ENCODE measurements at places on chromosomes 4 and X.
A peak's percentile ranks its signal among the peaks of the same experiment; 100 is the strongest.

GRCh38 chr4:173448103-173448502, 49.2 kb upstream of the SCRG1 start:
- DNase-seq: no peak

DNA sequence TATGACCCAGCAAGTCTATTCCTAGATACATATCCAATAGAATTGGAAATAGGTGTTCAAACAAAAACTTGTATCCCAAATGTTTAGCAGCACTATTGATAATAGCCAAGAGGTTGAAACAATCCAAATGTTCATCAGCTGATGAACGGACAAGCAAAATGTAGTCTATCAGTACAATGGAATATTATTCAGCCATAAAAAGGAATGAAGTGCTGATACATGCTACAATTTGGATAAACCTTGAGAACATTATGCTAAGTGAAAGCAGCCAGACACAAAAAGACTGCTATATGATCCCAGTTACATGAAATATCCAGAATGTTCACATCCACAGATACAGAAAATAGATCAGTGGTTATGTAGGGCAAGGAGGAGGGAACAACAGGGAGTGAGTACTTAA, 50.1 kb downstream of the PLAC1 start:
- no peak for DNase-seq

GRCh38 chrX:67648361-67648760, 104.5 kb downstream of the AR start:
- DNase-seq: no peak

DNA sequence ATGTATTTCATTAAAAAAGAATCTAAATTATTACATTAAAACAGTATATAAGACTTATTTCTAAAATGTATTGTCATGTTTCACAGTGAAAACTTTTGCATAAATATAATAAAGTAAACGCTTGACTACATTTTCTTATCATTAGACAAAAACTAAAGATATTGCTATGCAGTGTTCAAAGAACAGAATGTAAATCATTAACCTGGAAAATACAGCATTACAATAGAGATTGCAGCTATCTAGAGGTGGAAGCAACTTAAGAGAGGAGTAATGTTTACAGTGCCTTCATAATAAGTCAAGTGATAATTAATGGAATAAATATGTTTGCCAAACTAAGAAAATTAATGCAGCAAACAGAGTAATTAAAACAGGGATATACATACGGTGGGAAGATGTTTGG, 940.9 kb downstream of the FSTL5 start:
- no peak for DNase-seq

GRCh38 chr4:115781528-115782146, 668.2 kb upstream of the NDST4 start:
- DNase-seq: no peak

- no peak for DNase-seq
These were observed 870 bp downstream of the PDZD4 start for GRCh38 chrX:153829549-153829798.

DNA sequence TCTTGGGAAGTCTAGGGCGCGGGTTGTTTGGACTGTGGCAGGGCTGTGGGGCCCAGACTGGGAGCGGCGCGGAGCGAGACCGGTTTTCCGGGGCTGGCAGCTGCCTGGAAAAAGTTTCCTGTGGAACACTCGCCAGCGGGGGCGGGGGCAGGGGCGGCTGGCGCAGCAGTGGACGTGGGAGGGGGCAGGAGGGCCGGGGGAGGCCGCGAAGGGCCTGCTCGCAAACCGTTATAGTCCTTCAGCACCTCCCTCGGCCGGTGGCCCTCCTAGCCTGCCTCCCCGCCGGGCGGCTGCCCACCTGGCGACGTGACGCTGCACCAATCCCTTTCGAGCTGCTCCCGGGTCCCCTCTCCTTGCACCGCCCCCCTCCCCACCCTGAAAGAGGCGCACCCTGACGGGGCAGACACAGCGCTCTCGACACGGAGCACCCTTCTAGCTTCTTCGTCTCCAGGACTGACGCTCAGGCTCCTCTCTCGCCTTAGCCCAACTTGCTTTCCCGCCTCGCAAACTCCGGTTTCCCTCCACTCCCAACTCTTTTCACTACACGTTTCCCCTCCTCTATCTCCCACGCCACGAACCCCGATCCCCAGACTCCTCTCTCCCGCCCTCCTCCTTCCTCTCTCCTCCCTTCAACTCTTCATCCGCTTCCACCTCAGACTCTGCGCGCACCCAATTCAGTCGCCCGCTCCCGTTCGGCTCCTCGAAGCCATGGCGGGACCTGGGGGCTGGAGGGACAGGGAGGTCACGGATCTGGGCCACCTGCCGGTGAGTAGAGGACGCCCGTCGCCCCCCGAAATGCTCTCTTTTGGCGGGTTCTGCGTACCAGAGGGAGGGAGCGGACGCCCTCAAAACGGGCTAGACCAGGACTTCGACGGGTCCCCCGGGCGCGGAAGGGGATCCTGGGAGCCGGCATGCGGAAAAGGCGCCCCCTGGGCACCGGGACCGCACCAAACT, at the start of gene NRK:
Gene NRK, plus strand, starts transcription at position 402 of the 954 bp plus-strand sequence. Its CDS starts 307 bp downstream, at position 709.
- DNase-seq: no peak

DNA sequence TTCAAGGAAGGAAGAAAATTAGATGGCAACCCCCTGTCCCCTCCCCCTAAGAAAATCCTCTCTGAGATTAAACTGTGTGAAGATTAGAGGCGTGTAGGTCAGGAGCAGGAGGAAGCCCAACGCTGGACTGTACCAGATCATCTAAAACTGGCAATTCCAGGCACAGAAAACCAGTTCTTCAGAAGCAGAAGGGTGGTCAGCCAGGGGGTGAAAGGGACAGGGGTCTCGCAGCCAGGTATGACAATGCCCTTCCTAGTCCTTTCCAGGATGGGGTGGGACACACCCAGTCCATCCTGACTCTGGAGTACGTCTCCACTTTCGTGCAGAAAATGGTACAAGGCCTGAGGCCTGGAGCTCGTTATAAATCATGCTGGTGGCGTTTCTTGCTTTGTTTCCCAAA, 3.3 kb upstream of the RHOH start:
- DNase-seq: no peak

DNA sequence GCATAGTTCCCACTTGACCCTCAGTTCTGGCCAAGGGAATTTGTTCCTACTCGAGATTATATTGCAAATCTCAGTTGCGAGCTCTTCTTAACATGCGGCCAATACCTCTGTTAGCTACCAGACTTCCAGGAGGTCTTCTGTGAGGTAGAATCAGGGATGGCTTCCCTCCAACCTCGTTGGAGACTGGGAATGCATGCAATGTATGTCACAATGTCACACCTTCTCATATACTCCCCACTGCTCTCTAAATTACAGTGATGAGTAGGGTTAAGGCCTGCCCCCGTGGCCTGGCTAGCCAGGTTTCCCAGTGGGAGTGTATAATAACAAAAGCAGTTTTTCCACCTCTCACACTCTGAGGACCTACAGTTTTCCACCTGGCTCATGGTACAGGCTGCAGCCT, 1962.5 kb downstream of the ARAP2 start:
- no peak for DNase-seq

DNA sequence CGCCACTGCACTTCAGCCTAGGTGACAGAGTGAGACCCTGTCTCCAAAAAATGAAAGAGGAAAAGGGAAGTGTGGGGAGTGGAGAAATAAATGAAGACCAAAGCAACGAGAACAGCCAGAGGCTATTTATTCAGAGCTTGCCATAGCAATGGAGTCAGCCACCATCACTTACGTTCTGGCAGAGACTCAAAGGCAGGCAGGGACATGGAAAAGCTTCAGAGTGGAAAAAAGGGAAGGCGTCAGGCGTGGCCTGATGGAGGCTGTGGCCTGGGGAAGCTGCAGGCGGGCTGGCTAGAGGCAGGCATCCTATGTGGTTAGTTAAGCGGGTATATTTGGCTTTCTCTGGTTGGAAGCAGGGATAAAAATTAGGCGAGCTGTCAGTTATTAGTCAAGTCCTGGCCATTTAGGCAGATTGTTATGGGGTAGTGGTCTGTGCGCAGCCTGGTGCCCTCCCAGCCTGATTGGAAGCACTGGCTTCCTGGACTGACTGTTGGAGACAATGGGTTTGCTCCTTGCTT, 73.3 kb downstream of the DCTD start:
- peak; percentile 25 for DNase-seq

GRCh38 chr4:110108960-110109359, 89.5 kb downstream of the ELOVL6 start:
- no peak for DNase-seq

DNA sequence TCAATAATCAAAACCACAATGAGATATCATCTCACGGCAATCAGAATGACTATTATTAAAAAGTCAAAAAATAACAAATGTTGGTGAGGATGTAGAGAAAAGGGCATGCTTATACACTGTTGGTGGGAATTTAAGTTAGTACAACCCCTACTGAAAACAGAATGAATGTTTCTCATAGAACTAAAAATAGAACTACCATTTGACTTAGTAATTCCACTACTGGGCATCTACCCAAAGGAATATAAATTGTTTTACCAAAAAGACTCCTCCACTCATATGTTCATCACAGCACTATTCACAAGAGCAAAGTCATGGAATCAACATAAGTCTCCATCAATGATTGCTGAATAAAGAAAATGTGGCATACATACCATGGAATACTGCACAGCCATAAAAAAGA, 278.1 kb upstream of the ARSJ start:
- DNase-seq: no peak

DNA sequence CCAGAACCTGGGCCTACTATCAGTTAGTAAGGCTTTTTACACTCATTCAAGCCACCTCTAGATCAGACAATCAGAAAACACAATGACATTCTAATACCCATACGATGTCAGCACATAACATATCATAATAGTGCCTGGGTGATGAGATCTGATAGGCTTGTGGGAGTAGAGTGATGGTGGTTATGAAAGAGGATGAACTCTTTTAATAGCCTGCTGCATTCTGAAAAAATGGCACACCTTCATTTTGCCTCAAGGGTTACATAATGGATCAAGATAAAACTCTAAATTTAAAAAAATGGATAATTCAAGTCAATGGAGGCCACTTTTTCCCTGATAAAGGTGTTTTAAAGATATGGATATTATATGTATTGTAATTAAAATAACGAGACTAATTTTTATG, 215.6 kb downstream of the MAML3 start:
- no peak for DNase-seq

GRCh38 chrX:24487571-24487970, 22.5 kb downstream of the PDK3 start:
- DNase-seq: no peak

- DNase-seq: no peak
These were observed 6.8 kb downstream of the PDS5A start for GRCh38 chr4:39970671-39971640.

GRCh38 chrX:16997313-16997712, 50.9 kb downstream of the REPS2 start:
- DNase-seq: no peak

GRCh38 chr4:169407217-169407845, 136.6 kb upstream of the SH3RF1 start:
- DNase-seq: no peak

DNA sequence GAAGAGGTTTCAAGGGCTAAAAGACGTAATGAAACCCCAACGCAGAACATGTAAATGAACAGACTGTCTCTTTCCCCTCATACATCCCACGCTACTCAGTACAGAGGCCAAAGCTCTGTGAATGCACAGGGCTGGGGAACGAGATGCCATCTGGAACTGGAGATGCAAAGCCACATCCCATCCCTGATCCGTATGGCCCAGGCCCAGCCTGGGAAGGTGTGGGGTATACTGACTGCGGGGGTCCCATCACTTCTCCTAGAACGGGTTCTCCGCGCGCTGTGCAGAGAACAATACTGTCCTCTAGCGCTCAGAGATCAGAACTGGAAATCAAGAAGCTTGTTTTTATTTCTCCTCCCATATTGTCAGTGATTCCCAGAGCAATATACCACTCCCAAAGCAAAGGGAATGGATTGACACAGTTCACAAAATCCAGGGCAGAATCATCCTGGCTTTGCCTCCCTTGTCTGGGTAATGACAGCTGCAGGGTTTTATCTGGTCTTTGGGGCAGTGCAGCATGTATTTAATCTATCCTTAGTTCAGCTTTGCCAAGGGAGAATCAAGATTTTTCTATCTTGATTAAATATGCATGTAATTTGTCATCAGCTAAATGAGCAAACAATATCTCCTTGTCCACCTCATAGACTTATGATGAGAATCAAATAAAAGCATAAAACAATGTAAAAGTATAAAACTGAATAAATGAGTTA, 47.3 kb upstream of the TLR3 start:
- DNase-seq: peak; percentile 14

GRCh38 chr4:120354381-120354780, 287.7 kb upstream of the MAD2L1 start:
- no peak for DNase-seq

GRCh38 chr4:144499777-144500176, 146.2 kb upstream of the HHIP start:
- no peak for DNase-seq

DNA sequence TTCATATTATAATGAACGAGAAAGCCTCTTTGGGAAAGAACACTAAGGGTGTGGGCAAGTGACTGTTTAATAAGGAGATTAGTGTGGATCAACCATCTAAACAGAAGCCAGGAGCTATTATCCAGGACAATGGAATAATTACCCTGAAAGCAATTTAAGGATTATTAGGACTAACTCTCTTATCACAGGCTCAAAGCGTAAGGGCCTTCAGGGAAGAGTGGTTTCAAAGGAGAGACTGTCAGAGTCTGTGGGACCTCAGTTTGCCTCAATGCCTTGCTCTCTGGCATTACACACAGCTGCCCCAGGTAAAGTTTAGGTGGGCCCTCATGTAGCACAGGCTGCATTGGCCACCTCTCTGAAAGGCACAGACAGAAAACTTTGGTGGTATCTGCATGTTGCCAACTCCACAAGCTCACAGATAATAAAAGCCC, 717.2 kb upstream of the ADGRL3 start:
- no peak for DNase-seq

- DNase-seq: no peak
These were observed 117.3 kb downstream of the DRD5 start for GRCh38 chr4:9898596-9899305.

- DNase-seq: no peak
These were observed 113.2 kb downstream of the ATP10D start for GRCh38 chr4:47598320-47598719.

GRCh38 chrX:107836958-107837357, 11.3 kb downstream of the MID2 start:
- no peak for DNase-seq

DNA sequence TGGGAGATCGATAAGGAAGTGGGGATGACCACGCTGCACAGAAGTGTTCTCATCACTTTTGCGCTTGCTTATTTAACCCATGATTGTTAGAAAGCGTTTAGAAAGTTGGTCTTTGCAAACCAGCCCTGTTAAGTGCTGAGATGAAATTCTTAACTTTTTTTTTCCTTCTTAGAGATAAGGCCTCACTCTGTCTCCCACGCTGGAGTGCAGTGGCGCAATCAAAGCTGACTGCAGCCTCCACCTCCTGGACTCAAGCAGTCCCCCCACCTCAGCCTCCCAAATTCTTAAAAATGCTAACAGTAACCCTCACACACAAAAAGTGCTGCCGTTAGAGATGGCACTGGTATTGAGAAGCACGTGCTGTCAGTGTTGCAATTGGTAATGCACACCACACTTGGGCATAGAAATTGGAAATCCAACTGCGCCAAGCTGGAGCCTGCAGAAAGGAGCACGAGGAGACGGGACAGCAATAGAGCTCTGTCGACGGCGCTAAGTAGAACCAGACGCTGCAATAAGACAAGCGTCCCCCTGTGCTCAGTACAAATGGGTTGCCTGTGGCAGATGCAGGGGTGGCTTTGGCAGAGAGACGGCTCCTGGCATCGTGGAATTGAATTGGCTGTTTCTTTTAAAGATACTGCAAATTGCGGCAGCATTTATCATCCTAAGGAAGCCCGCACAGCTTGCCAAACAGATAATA, 113.4 kb downstream of the TBL1X start:
- no peak for DNase-seq

All from NCI-H2081 (cell line).